ENCODE measurements at places on chromosomes 1 and 21.

- DNase-seq: no peak
These were observed 111.6 kb upstream of the ZC3H12A start for GRCh38 chr1:37362594-37363385.

- no peak for DNase-seq
These were observed 57.8 kb upstream of the C1orf185 start for GRCh38 chr1:51044199-51044598.

- DNase-seq: no peak
These were observed 10.7 kb downstream of the EPHX1 start for GRCh38 chr1:225820522-225821120.

DNA sequence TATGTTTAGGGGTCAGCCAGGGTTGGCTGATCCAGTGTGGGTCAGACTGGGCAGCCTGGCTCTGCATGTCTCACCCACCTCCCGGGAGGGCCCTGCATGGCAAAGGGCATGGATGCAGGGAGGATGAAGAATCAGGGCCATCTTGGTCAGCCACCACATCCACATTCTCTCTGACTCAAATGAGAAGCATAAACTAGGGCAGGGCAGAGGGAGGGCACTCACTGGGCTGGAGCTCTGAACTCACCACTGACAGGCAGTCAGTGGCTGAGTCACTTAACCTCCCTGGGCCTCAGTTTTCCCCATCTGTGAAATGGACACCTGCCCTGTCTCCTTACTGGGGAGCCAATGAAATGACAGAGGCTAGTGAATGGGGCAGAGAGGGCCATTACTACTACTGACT lies 4.3 kb upstream of the CELA2A start:
- no peak for DNase-seq

GRCh38 chr1:6301526-6301925 lies 40.6 kb upstream of the GPR153 start:
- DNase-seq: no peak

GRCh38 chr1:243792891-243793290 lies 57.2 kb downstream of the AKT3 start:
- no peak for DNase-seq

DNA sequence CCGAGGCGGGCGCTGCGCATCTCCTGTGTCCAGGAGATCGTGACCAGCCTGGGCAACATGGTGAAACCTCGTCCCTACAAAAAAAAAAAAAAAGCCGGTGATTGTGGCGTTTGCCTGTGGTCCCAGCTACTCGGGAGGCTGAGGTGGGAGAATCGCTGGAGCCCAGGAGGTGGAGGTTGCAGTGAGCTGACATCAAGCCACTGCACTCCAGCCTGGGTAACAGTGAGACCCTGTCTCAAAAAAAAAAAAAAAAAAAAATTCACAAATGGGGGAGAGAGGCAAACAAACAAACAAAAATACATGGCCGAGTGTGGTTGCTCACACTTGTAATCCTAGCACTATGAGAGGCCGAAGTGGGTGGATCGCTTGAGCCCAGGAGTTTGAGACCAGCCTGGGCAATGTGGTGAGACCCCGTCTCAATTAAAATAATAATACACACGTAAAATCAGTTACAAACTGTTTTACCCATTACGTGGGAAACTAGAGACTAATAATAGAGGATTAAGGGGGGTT lies 758 bp downstream of the TATDN3 start:
- DNase-seq: no peak

- no peak for DNase-seq
These were observed 4.4 kb downstream of the KIF17 start for GRCh38 chr1:20713440-20713839.

GRCh38 chr21:25735646-25736597 lies 1.1 kb downstream of the GABPA start:
- DNase-seq: peak; percentile 33

DNA sequence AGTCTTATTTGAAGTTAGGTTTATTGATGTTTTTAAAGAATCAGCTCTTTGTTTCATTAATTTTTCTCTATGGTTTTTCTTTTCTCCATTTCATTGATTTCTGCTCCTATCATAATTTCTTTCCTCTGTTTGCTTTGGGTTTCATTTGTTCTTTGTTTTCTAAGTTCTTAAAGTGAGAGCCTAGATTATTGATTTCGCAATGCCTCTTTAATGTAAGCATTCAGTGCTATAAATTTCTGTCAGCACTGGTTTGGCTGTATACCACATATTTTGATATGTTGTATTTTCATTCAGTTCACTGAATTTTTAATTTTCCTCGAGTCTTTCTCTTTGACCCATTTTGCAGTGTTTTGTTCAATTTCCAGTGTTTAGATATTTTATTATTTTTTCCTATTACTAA lies 68.7 kb downstream of the DNAH14 start:
- no peak for DNase-seq

- no peak for DNase-seq
These were observed 98.3 kb upstream of the FGGY start for GRCh38 chr1:59198564-59198963.

- no peak for DNase-seq
These were observed 21.2 kb upstream of the NUF2 start for GRCh38 chr1:163300568-163300967.

DNA sequence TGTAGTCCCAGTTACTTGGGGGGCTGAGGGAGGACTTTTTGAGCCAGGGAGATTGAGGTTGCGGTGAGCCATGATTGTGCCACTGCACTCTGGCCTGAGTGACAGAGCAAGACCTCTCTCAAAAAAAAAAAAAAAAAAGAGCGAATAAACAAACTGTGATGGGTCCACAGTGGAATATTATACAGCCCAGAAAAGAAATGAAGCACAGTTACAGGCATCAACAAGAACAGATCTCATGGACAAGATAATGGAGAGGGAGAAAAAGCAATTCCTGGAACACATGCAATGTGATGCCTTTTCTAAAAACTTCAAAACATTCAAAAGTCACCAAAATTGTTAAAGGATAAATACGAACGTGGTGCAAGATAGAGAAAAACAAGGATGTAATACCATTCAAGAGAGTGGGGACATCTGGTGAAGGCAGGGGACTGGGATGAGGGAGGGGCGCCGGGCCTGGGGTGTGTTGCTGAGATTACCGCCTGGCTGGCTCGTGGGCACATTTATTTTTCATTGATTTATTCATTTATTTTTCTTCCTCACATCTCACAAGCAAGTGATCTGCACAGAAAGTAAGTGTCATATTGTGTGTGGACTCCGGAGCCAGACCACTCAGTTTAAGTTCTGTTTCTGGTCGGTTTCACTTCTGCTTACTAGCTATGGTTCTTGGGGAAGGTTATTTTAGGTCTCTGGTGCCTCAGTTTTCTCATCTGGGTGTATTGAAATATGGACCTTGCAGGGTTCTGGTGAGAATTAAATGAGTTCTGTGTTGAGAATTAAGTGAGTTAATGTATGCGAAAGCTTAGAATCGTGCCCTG lies 30.1 kb downstream of the ABCG1 start:
- DNase-seq: no peak

GRCh38 chr1:89025928-89026327 lies 3.3 kb upstream of the GBP3 start:
- DNase-seq: no peak

- no peak for DNase-seq
These were observed 420.9 kb downstream of the COL11A1 start for GRCh38 chr1:102687383-102687782.

DNA sequence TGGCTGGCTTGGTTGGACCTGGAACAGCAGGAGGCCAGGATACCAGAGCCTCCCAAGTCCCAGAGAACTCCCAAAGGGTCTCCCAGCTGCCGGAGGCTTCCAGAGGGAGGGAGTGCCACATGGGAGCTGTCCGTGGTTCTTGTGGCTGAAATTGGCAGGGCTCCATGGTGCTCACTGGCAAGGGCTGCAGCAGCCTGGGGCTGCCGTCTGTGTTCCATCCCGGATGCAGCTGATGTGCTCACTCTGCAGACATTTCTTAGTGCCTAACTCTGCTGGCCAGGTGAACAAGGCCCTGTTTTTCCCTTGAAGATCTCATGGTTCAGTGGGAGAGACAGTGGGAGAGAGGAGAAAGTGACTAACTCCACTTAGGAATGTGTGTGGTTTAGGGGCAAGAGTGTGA lies 261.1 kb downstream of the CAMTA1 start:
- DNase-seq: no peak

GRCh38 chr1:24409535-24409934 lies 4.0 kb downstream of the STPG1 start:
- DNase-seq: no peak

DNA sequence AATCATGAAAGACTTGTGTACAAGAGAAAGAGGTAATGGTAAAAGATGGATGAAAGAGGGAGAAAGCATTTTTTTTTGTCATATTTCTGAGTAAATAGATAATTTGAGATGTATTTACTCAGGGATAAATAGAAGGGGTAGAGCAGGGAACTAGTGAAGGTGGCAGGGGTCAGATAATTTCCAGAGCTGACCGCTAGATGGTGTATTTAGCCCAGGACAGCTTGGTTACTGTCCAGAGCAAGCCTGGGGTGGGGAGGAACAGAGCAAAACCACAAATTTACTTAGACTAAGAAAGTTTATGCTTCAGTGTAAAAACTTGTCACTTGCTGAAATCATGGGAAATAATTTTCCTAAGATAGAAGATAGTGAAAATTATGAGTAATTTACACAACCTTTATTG lies 91.5 kb downstream of the XCL2 start:
- DNase-seq: no peak

- peak; percentile 14 for DNase-seq
These were observed 59.9 kb downstream of the MAN1C1 start for GRCh38 chr1:25676488-25676887.

- no peak for DNase-seq
These were observed 416.1 kb downstream of the NPHP4 start for GRCh38 chr1:5576011-5576672.

DNA sequence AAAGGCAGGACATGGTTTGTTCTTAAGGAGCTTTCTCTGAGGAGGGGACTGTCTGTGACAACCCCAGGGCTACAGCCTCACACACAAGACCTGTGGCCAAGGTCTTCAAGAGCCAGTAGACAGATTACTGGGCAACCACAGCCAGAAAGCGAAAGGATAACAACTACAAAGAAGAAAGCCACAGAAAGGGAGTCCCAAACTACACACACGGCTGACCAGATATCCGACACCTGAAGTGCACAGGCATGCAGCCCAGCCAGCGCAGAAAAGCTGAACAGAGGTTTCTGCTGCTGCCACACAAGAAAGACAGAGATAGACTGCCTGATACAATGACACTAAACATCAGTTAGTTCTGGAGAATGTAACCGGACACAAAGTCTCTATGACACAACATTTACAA lies 21.4 kb upstream of the NADK start:
- no peak for DNase-seq

DNA sequence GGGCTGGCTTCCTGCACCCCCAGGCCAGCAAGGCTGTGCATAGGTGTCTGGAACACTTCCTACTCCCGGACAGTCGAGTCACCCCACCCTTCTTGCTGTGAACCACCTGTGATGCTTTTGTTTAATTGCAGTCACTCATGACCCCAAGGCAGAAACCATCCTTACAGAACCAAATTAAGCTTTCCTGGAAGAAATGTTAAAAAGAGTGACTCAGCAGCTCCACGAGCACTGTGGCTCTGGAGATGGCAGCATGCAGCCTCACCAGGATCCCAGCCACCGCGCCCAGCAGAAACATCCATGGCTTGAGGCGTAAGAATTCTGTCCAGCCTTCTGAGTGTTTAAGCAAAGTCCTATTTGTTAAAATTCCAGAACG lies 28.8 kb downstream of the SNAP47 start:
- no peak for DNase-seq

DNA sequence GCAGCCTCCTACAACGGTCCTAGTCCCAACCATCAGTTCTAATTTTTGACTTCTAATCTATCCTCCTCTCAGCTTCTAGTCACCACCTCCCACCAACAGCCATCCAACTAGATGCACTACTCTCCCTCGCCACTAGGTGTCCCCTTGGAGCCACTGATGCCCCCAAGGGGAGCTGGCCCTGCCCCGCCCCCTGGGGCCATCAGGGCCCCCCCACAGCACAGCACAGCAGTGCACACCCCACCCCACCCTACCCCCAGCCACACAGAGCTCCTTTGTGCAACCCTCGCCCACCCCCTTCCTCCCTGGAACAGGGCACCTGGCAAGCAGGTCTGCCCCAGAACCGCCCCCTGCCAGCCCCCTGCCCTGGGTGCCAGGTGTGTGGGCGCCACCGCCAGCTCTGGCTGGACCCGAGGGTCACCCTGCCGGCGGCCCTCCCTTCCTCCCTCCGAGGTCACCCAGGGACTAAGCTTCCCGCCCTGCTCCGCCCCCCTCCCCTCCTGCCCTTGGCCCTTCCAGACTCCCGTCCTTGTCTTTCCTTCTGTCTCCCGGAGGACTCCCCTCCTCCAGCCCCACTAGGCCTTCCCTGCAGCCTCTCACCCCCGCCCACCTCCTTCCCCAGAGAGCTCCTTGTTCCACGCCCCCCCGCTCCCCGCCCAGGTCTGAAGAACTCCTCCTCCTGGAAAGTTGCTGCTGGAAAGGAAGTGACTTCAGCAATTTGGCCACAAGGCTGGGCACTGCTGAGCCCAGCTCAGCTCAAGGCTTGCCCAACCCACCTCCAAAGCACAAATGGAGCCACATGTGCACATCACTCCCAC lies 47.0 kb downstream of the AHDC1 start:
- DNase-seq: no peak

DNA sequence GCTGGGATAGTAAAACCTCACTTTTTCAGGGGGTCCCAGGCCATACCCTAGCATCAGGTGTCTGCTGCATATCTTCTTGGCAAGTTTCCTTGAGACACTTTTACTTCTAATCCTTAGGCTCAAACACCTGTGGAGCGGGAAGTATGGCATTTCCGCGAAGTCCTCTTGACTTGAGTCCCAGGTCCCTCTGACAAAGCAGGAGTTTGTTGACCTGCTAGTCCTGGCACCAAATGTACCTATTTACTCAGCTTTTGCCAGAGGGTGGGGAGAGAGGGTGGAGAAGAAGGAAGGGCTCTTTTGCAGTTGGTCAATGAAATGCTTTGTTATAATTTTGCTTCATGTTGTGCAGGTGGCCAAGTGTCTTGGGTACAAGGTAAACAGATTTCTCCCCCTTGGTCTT lies 59.7 kb downstream of the CLIC6 start:
- DNase-seq: no peak

GRCh38 chr1:33446590-33446989 lies 15.7 kb upstream of the PHC2 start:
- DNase-seq: no peak

GRCh38 chr1:165942927-165943597 lies 115.6 kb downstream of the UCK2 start:
- no peak for DNase-seq

DNA sequence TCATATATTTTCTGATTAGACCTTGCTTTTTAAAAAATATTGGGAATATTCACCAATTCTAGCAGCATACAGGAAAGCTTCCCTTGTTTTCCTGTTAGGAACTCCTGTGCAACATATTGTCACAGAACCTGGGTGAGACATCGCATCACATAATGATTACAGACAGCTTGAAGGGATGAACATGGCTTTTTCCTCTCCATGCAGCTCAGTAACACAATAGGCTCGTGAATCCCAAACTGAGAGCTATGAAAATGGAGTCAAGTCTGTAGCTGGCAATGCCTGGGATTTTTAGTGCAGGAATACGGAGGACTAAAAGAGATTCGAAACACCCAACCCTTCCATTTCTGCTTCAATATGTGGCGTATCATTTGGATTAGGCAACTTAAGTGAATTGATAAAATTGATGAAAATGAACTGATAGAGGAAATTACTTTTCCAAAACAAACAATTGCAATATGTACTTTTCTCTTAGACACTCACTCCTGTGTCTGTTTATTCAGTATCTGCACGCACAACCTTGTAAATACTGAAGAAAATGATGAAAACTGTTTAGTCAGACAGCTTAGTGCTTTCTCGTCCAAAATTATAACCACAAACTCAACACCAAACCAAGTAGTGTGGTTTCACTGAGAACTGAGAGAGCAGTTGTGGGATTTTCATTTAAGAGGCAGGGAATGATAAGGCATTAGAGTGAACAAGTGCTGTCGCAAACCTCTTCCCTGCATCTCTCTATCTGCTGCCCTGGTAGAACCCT lies 250.4 kb downstream of the PTBP2 start:
- DNase-seq: no peak

Measured in NCI-H187 treated with DMSO at 0.1 percent for 48 hours (cell line).